ENCODE measurements at places on chromosomes 3 and 15.

DNA sequence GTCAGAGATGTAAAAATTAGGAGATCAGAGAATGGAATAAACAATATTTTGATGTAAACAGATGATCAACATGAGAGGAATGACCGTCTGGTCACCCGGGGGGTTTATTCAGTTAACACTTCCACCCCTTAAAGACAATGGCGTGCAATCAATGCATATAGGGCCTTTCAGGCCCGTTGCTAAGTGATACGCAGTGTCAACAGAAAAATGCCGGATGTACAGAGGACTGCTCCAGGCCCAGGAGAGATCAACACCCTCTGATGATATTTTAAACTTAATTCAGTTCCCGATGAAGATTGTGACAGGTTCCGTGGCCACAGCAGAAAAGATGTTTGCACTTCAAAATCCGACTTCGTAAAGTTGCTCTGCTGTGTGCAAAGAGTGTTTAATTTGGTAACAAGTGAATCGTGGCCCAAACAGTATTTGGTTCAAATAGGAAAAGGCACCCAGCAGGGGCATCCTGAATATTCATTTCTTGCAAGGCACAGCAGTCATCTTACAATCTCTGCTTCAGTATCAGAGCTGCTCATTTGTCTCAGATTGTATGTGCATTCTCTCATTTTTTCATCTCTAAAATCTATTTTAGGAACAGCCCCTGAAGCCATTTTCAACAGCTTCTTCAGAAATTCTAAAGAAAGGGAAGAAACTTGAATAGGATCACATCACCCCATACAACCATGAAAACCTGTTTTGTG lies 72.6 kb downstream of the FOXB1 start:
- no peak for DNase-seq

DNA sequence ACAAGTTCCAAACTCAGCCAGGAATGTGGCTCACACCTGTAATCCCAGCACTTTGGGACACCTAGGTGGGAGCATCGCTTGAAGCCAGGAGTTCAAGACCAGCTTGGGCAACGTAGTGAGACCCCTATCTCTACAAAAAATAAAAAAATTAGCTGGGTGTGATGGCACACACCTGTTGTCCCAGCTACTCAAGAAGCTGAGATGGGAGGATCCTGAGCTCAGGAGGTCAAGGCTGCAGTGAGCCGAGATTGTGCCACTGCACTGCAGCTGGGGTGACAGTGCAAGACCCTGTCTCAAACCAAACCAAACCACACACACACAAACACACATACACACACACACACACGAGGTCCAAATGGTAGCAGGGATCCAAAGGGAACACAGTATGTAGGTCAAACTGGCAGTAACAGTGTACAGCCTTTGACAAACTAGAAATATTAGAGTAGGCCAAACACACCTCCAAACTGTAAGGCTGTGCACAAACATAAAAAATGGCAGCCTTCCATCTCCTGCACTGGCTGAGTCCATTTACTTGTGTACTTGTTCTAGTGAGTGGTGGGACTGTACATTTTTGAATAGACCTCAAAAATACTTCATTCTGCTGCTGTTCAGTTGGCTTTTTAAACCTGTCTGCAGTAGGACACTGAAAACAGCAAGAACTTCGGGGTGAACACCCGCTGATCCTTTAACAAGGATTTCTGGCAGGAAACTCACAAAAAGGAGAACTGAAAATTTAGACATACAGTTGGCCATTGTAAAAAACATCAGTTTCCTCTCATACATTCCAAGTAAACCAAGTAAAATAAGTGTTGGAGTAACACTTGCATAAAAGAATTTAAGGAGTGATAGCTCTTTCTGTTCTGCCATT lies 33.6 kb downstream of the INTS14 start:
- peak; percentile 44 for DNase-seq

DNA sequence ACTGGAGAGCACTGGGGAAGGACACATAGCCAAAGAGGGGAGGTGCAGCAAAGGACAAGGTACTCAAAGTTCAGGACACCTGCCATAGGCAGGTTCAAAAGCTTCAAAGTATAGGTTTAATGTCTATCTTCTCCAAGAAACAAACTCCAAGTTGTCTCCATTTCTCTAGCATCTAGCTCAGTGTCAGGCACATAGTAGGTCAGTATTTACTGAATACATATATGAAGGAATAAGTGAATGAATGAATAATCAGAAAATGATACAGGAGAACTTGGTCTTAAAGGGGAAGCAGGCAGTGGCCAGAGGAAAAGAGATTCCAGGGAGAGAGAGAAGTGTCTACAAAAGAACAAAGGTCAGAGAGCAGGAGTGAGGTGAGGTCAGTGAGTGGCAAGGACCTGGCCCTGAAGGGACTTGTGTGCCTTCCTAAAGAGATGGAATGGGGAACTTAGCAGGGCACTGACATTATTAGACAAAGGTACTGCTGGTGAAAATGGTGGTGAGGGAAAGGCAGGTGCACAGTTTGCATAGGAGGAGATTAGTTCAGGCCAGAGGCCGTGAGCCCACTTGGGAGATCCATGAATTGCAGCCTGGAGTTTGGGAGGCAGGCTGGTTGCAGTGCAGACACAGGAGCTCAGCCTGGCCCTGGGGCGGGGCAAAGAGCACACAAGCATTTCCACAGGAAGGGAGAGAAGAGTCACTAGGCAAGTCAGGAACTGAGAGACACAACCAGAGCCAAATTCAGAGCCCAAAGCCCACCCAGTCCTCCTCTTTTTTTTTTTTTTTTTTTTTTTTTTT lies 21.4 kb downstream of the TBC1D2B start:
- no peak for DNase-seq

- DNase-seq: peak; percentile 95
Observed at GRCh38 chr15:34342737-34343575, at the start of the genes NOP10 and NUTM1. TSS of gene NOP10 (minus strand) at chr15:34343136. CDS start at chr15:34343073, 63 bp downstream. TSS of gene NUTM1 (plus strand) at chr15:34343315. CDS start at chr15:34343697, 382 bp downstream.

- no peak for DNase-seq
Observed at GRCh38 chr3:188157971-188158370, 4.0 kb downstream of the LPP start.

- DNase-seq: peak; percentile 74
Observed at GRCh38 chr3:102354818-102355515, 79.8 kb upstream of the ZPLD1 start.

DNA sequence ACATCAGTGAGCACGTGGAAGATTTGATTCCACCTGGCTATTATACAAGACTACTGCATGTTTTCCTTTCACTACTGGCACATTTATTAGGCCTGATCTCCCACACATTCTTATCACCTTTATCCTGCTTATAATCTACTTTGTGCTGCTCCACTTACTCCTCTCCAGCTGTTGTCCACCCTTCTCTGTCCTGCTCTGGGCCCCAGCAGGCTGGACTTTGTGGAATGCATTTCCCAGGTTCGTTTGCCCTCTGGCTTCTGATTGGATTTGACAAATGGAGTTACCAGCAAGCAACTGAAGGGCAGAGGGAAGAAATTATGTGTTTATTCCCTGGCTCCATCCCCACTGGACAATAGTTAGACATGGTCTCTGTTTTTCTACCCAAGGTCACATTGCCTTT lies 75.5 kb downstream of the DCLK3 start:
- no peak for DNase-seq

- no peak for DNase-seq
Observed at GRCh38 chr3:190346541-190346940, 24.3 kb upstream of the CLDN1 start.

DNA sequence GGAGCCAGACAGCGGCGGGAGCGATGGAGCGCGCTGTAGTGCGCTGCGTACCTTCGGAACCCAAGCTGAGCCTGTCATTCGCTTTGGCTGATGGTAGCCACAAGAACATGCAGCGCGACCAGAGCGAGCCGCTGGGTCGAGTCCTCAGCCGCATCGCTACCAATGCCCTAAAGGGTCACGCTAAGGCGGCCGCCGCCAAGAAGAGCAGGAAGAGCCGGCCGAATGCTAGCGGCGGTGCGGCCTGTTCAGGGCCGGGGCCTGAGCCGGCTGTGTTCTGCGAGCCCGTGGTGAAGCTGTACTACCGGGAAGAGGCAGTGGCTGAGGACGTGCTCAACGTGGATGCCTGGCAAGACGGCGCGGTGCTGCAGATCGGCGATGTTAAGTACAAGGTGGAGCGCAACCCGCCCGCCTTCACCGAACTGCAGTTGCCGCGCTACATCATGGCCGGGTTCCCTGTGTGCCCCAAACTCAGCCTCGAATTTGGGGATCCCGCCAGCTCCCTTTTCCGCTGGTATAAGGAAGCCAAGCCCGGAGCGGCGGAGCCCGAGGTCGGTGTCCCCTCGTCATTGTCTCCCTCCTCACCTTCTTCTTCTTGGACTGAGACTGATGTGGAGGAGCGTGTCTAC lies 498 bp downstream of the PDE12 start:
- no peak for DNase-seq

GRCh38 chr15:50880651-50881114 lies 27.8 kb upstream of the AP4E1 start:
- peak; percentile 18 for DNase-seq

- no peak for DNase-seq
Observed at GRCh38 chr15:64182859-64183370, 20.1 kb upstream of the PPIB start.

- DNase-seq: no peak
Observed at GRCh38 chr3:39327053-39327745, 2.3 kb upstream of the CCR8 start.

DNA sequence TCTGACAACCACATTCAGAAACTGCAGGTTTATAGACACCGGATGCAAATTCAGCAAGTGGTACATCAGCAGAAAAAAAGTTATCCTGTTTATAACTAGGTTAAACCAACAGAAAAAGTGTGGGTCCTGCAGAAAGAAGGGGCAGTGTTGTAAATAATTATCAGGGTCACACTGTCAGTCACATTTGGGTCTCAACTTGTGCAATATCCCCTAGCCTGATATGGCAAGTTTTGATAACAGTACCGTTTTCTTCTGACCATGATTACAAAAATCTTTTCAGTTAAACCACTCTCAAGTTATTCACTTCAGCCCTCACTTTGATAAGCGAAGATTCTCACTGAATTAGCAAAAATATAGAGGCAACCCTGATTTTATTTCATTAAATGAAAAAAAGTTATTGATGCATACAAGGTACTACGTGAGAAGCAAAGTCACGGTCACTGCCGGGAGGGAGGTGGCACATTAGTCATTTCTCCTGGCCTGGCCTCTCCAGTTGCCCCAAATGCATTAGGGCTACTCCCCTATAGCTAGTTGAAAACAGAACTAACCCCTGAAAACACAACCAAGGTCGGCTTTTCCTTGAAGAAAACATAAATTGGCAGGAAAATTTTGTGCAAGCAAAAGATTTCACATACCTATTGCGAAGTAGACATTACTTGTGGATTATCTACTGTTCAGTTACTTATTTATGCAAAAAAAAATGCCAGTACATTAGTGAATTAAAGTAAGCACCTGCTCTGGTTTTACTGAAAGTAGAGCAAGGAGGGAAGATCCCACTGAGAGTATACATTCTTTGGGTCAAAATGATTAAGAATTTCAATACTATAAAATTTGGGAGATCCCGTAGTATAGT lies 28.6 kb downstream of the IL5RA start:
- DNase-seq: no peak

DNA sequence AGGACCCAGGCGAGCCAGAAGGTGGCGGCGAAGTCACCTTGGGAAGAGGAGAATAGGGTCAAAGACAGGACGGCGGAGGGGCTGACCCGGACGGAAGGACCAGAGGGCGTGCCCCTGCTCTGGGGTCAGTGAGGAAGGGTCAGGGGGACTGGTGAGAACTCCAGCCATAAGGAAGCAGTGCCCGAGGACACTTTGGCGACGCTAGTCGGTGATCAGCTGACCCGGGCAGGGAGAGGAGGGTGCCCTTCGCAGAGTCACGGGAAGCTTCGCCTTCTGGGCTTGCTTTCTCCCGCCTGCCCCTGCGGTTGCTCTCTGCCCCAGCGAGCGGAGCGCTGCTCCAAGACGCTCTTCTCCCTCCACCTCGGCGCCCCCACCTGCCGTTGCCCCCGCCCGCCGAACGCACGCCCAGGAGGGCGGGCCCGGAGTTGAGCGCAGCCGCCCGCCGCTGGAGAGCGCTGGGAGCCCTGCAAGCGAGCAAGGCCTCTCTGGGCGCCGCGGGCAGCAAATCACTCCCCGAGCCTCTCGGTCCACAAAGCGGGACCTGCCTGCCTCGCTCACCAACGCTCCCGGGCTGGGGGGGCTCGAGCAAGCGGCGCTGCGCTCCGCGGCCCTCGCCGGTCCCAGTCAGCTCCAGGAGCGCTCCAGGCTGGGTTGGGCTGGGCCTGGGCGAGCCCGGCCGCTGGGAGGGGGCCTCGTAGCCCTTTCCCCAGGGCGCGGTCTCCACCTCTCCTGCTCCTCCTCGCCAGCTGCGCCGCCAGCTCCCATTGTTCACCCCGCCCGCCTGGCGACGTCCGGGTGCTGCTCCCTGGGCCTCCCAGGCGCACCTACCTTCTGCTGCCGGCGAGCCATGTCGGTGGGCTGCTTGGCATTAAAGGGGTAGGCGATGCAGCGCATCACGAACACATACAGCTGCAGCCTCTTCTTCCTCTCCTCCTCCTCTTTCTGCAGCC lies 1.2 kb downstream of the CADPS start:
- peak; percentile 76 for DNase-seq

DNA sequence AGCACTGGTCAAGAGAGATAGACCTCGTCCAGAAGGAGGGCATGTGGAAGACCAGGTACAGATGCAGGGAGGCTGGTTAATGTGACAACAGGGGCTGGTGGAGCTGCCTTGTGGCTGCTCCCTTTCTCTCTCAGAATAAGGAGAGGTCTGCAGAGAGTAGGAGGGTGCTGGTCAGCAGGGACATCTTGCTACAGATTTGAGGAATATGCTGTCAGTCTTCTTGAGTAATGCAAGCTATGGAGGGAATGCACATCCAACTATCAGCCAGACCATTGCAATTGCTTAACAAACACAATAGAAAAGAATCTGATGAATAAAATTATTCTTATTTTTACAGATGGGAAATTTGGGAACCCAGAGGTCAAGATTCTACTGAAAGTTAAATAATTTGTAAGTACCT lies 20.3 kb upstream of the SIAH2 start:
- DNase-seq: no peak

DNA sequence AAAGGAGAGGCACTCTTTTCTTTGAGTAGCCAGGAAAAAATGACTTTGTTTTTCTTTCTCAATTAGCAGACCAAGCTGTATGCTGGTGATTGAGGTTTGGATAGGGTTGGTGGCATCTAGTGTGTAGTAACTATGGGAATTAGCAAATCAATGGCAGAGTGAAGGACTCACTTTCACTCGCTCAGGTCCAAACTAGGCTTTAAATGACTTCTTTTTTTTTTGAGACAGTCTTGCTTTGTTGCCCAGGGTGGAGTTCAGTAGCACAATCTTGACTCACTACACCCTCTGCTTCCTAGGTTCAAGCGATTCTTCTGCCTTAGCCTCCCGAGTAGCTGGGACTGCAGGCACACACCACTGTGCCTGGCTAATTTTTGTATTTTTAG lies 35.9 kb downstream of the PRKCI start:
- no peak for DNase-seq

GRCh38 chr15:51825698-51826097 lies 3.8 kb upstream of the TMOD3 start:
- DNase-seq: no peak

GRCh38 chr3:143167969-143168854 lies 48.6 kb downstream of the CHST2 start:
- no peak for DNase-seq

GRCh38 chr3:192675958-192676649 lies 51.2 kb downstream of the FGF12 start:
- DNase-seq: no peak
